ENCODE measurements at places on chromosomes 11 and 22. TPM values are rescaled to one million over a fixed set of nuclear protein-coding genes. Genes with fewer than 3 reads are reported as not detected.
A peak's percentile ranks its signal among the peaks of the same experiment; 100 is the strongest.

GRCh38 chr11:8102296-8102915, 21.4 kb downstream of the TUB start:
- DNase-seq = no peak

DNA sequence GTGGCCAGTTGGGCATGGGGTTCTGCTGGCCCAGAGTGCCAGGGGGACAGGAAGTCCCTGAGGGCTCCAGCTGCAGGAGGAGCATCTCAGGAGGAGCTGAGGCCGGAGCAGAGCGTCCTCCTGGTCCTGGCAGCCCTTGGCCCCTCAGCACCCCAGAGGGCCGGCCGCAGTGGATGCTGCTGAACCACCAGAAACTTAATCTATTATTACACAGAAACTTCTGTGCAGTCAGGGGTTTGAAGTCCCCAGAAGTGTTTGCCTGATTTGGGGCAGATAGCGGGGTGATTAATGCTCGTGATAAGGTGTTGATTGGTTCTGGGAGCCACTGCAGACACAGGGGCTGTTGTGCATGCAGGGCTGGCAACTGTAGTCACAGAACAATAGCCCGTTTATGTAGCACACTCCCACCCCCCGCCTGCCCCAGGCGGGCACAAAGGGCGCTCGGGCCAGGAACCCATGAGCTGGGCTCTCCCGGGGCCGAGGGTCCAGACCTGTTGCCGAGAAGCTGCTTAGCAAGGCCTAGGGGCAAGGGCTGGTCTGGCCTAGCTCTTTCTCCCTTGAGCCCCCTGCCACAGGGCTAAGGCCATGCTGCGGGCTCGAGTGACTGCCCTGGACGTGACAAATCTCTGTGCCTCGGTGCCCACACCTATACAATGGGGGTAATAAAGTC, 29.0 kb upstream of the KCNQ1OT1 start:
- DNase-seq = no peak

DNA sequence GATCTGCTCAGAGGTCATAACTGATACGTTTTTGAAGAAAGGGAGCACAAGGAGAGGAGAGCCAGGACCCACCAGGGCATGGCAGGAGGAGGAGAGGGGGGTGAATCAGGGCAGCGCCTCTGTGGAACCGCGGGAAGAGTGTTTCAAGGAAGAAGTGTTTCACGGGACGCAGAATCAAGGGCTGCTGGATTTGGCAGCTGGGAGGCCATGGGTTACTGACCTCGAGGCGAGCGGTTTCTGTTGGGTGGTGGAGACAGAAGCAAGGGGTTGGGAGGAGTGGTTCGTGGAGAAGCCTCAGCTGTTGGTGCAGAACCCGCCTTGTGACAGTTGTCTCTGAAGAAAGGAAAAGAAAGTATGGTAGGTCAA, 13.1 kb downstream of the VPS26B start:
- peak; percentile 49 for DNase-seq

- DNase-seq = peak; percentile 18
These were observed 37.1 kb upstream of the SORL1-AS1 start for GRCh38 chr11:121489823-121490222.

GRCh38 chr11:60798631-60799030, 13.5 kb downstream of the MS4A10 start:
- DNase-seq = no peak

DNA sequence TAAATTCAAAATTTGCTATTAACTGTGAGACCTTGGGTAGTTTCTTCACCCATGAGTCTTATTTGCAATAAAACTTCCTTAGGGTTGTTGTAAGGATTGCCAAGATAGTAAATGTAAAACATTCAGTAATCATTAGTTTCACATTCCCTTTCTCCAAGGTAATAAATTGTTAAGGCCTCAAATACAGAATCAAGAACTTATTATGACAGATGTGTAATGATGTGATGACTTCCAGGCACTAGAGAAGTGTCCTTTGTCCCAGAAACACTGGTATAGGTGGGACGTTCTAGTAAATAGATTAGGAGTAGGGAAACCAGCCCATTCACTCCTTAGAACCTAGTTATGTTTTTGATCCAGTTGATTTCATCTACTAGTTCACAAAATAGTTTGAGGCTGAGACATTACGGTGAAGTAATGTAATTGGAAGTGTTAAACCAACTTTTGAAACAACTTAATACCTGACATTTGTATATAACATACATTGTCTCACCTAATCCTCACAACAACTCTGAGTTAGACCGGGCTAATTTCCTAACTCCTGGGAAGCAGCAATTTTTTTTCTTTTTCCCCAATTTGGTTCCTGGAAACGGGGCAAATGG, 25.5 kb downstream of the CTNND1 start:
- no peak for DNase-seq

GRCh38 chr11:72235351-72236057, 8.5 kb downstream of the PHOX2A start:
- DNase-seq = no peak

DNA sequence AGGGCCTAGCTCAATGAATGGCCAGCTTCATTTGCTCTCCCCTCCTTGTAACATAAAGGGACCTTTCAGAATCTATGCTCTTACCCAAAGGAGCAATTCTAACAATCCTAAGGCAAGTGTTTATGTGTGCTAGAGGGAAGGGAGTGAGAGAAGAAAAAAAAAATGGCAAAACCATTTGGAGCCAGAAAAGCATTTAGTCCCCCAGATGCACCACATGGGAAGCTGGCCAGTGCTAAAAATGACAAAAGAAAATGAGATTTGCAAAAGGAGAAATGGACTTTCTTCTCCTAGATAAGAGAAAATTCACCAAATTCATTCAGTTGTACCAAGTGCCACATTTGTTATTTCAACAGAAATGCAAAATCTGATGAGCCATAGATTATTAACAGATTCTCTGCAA, 52.8 kb downstream of the SERGEF start:
- DNase-seq = no peak

DNA sequence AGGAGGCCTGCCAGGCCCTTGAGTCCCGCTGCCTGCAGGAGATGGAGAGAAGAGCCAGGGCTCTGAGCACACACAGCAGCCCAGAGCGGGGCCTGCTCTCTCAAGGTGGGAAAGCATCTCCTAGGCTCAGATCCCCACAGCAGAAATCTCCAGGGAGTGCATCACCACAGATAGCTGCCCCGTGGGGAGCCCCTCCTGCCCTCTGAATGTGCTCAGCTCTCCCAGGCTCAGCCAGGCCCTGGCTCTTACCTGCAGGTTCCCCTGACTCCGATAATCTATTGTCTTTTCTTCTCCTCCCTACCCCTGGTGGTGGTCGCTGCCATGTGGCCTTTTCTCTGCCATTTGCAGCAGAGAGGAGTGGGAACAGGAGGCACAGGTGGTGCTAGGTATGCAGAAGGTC, 49.9 kb downstream of the BTG4 start:
- no peak for DNase-seq

- DNase-seq = no peak
These were observed 77.4 kb downstream of the RELT start for GRCh38 chr11:73453562-73453961.

- peak; percentile 38 for DNase-seq
These were observed 83.7 kb downstream of the STIM1 start for GRCh38 chr11:3939211-3939610.

DNA sequence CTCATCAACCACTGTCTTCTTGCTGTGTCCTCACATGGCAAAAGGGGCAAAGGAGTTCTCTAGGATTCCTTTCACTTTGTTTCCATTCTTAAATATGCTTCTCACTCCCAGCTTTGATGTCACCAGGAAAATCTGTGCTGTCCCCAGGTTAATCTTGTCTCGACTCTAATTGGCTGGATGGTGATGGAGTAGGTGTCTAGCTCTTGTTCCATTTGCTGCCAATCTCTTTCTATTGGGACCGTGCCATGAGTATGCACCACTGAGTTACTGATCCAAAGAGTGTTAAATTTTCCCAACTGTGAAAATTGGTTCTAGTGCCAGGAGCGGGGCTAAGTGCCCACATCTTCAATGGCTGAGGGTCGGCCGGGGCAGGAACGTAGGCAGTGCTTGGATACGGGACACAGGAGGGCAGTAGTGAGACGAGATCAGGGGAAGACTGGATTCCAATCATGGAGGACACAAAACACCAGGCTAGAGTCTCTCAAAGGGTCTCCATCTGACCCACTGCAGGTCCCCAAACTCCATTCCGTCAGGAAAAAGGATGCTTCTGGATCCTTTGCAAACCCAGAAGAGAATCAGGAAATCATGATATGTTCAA, 47.7 kb upstream of the CSNK2A3 start:
- DNase-seq = no peak

- DNase-seq = no peak
These were observed 95.9 kb upstream of the PRR5 start for GRCh38 chr22:44606126-44606525.

DNA sequence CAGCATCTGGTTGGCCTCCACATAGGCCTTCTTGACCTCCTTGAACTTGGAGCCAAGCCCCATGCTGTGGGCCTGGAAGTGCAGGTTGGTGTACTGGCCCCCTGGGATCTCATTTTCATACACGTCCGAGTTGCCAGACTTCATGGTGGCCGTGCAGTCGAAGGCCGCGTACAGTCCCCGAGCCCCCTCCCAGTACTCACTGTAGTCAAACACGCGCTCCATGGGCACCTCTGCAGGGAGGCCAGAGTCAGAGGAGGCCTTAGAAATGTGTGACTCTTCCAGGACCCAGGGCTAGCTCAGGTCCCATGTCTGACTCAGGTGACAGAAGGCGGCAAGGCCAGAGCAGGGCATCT, 6.7 kb upstream of the LRFN4 start:
- no peak for DNase-seq

GRCh38 chr22:38870312-38870741, 1.7 kb downstream of the CBX6 start:
- DNase-seq = peak; percentile 87

GRCh38 chr22:42949159-42949558, 65.8 kb downstream of the PACSIN2 start:
- no peak for DNase-seq

DNA sequence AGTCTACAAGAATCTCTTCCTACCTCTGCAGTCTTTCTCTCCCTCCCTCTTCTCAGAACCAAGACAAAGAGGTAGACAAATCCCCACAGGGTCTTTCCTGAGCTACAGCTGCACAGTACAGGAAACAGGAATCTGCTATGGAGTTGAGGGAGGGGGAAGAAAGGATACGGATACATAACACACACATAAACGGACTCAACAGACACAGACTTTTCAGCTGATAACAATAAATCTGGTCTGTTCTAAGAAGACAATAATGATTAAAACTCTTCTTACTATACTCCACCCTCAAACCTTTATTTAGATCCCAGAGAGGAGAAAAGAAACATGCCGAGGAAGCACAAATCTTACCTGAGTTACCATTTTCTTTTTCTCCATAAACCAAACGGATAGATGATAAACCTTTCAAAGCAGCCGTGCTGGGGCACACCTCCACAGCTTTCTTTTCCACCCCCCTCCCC, 122.2 kb downstream of the APOL5 start:
- peak; percentile 45 for DNase-seq

GRCh38 chr11:15146271-15147003, 31.7 kb downstream of the INSC start:
- DNase-seq = no peak

DNA sequence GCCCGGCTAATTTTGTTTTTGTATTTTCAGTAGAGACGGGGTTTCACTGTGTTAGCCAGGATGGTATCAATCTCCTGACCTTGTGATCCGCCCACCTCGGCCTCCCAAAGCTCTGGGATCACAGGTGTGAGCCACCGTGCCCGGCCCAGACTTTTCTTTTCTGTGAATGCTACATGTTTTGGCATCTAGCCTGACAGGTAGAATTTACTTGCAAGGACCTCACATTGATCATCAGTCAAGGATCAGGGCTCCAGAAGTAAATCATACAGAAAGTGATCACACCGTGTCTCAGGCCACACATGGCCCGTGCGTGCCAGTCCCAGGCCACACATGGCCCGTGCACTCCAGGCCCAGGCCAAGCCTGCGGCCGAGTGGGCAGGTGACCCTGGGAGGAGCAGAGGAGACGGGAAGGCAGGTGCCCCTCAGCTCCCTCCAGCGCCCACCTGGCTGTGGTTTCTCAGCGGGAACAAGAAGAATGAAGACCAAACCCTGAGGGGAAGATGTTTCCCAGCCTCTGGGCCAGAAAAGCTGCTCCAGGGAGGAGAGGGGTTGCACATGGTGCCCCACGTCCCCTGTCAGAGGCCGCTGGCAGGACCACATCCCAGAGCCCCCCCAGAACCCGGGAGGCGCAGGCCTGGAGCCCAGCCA, 76.2 kb downstream of the BRD1 start:
- DNase-seq = no peak

DNA sequence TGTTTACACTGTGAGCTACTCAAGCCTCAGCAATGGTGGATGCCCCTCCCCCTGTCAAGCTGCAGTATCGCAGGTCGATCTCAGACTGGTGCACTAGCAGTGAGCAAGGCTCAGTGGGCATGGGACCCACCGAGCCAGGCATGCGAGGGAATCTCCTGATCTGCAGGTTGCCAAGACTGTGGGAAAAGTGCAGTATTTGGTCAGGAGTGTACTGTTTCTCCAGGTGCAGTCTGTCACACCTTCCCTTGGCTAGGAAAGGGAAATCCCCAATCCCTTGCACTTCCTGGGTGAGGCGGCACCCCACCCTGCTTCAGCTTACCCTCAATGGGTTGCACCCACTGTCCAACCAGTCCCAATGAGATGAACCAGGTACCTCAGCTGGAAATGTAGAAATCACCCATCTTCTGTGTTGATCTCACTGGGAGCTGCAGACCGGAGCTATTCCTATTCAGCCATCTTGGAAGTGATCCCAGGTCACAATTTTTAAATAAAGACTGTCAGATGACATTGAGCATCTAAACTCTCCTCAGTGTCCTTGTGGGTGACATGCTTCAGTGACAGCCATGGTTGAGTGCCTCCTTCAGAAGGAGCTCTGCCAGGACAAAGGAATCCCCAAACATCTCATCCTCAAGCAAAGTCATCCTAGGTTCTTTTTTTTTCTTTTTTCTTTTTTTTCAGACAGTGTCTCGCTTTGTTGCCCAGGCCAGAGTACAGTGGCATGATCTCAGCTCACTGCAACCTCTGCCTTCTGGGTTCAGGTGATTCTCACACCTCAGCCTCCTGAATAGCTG, 10.8 kb downstream of the SLC22A24 start:
- DNase-seq = no peak

The SLC22A25 gene
- not detected for total RNA-seq

The MUC6 gene
- total RNA-seq = not detected

The EHF gene
- not detected for total RNA-seq

The NXPE1 gene
- not detected for total RNA-seq

The SCGB2A2 gene
- total RNA-seq = not detected

The ZP1 gene
- not detected for total RNA-seq

The RGL4 gene
- 0.40 TPM for total RNA-seq

The ANGPTL5 gene
- not detected for total RNA-seq

The TRIM49C gene
- total RNA-seq = not detected

The APOA1 gene
- not detected for total RNA-seq

The GRM5 gene
- not detected for total RNA-seq

The PHOX2A gene
- total RNA-seq = not detected

The TMEM121B gene
- total RNA-seq = 3.2 TPM

The P2RY6 gene
- total RNA-seq = 1.1 TPM

The VSIG10L2 gene
- total RNA-seq = not detected

The GP1BB gene
- 67.7 TPM for total RNA-seq

The TEX12 gene
- total RNA-seq = not detected
